Melanocyte of skin (primary cell): ENCODE measurements at places on chromosomes 1 and 21. TPM values are rescaled to one million over a fixed set of nuclear protein-coding genes. Genes with fewer than 3 reads are reported as not detected.

PRKAA2 gene
- under 0.01 TPM in 2 replicates for total RNA-seq

TRNP1 gene
- total RNA-seq = 5.2 and 26.5 TPM in 2 replicates

COA6 gene
- total RNA-seq = 53.9 and 62.3 TPM in 2 replicates

HTR1D gene
- not detected in 2 replicates for total RNA-seq

CHI3L2 gene
- total RNA-seq = 3.1 TPM in 1 of 2 replicates, not detected in the other

SLAMF1 gene
- not detected in 2 replicates for total RNA-seq

ANGPTL3 gene
- total RNA-seq = not detected in 2 replicates

PIK3CD gene
- total RNA-seq = 81.6 and 83.6 TPM in 2 replicates

NBPF10 gene
- 0.46 and 0.67 TPM in 2 replicates for total RNA-seq

NTRK1 gene
- total RNA-seq = not detected in 2 replicates

TDRD10 gene
- 0.15 TPM in 1 of 2 replicates, not detected in the other for total RNA-seq

KIF14 gene
- 6.2 and 8.3 TPM in 2 replicates for total RNA-seq

LCE1E gene
- total RNA-seq = not detected in 2 replicates
